Myocyte (in vitro differentiated cells): ENCODE measurements at places on chromosomes 1 and 21. TPM values are rescaled to one million over a fixed set of nuclear protein-coding genes. Genes with fewer than 3 reads are reported as not detected.

The HSF2BP gene
- total RNA-seq = 2.3 and 3.2 TPM in 2 replicates

The TMEM82 gene
- total RNA-seq = not detected in 2 replicates

The SCCPDH gene
- total RNA-seq = 101 and 120 TPM in 2 replicates

GRCh38 chr1:68358439-68358838 is 91.3 kb downstream of the RPE65 start:
- DNase-seq = no peak

DNA sequence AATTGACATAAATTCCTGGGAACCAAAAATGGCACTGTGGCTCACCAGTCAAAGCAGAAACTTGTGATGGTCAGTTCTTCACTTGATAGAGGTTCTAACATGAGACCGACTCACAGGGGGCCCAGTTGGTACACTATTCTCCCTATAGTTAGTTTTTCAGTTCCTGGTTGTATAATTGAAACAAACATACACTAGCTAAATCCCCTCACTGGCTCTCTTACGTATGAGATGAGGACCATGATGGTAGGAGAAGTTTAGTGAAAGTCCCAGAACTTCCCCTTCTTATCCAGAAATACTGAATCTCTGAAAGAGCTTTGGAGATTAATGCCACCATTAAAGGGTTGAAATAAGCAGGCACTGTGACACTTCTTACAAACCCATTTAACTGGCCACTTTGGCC is 2.8 kb upstream of the S100B start:
- no peak for DNase-seq

DNA sequence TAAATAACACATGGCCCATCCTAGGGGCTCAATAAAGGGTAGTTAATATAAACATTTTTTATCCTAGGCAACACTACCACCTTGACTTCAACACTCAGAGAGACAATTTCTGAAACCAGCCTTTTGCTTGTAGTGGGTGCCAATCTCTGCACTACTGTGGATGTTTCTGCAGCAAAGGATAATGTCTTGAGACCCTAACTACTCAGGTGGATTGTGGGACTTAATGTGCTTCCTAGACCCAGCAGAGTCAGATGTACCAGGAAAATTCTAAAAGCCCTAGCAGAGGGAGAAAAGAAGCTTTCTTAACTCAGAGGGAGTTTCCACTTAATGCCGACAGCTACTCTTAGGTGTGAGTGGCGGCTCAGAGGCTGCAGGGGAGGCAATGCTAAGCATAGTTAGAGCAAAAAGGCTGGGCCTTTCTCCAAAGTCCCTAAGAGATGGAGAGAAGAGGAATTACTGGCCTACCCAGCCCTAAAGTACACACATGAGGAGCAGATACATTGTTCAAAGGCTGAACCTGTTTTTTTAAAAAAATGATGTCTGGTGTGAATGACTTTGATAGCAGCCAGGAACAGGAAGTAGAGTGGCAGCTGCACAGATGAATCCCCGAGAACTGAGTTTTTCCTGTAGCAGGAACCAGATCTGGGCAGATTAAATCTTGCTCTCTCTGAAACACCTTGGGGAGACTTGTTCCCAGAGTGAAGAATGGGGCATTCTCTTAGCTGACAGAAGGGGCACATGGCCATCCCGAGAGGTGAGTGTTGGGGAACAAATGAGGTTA is 33.5 kb upstream of the ABCD3 start:
- DNase-seq = peak; percentile 22

GRCh38 chr1:22646384-22646783 is 3.0 kb downstream of the C1QC start:
- DNase-seq = no peak

- peak; percentile 97 for DNase-seq
Measured at GRCh38 chr1:225700164-225700821, 47.4 kb upstream of the ENAH start.

DNA sequence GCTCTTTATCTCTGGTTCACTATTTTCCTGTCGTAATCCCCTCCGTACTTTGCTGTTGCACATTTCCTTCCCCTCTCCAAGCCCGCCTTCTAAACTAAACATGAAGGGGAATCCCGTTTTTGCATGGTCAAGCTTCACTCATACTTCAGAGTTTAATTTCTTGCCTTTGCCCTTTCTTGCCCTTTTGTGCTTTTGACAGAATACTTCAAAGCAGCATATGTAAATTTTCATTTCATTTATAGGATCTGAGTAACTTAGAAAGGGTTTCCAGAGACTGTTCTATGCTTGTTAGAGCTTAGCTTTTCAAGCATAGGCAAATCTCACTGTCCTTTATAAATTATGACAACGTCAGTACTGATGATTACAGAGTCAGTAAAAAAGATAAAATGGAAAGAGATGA is 27.7 kb downstream of the SPATA45 start:
- no peak for DNase-seq
